ENCODE measurements at places on chromosomes 11 and 22.
A peak's percentile ranks its signal among the peaks of the same experiment; 100 is the strongest.

DNA sequence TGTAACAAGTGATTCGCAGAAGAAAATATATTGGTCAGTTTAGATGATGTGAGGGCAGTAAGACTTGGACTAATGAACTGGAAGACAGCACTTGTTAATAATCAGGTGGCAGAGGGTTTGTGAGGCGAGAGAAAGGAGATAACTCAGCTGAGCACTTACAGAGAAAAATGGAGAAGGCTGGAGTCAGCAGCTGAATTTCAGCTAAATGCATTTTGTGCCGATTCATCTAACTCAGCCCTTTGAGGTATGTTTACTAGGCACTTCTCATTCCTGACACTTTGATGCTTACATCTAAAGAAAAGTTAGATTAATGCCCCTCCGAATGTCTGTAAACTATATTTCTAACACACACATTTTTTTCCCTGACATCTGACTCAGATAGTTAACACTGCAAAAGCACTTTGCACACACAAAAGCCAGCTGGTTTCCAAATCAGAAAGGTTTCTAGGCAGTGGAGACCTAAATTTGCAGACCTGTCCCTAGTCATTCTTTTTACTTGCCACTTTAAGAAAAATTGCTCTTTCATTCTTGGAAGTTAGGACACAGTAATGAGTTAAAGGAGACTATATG is 859.5 kb upstream of the CCDC90B start:
- no peak for DNase-seq

- no peak for DNase-seq
These were observed 2.0 kb upstream of the PACSIN3 start for GRCh38 chr11:47188259-47188658.

DNA sequence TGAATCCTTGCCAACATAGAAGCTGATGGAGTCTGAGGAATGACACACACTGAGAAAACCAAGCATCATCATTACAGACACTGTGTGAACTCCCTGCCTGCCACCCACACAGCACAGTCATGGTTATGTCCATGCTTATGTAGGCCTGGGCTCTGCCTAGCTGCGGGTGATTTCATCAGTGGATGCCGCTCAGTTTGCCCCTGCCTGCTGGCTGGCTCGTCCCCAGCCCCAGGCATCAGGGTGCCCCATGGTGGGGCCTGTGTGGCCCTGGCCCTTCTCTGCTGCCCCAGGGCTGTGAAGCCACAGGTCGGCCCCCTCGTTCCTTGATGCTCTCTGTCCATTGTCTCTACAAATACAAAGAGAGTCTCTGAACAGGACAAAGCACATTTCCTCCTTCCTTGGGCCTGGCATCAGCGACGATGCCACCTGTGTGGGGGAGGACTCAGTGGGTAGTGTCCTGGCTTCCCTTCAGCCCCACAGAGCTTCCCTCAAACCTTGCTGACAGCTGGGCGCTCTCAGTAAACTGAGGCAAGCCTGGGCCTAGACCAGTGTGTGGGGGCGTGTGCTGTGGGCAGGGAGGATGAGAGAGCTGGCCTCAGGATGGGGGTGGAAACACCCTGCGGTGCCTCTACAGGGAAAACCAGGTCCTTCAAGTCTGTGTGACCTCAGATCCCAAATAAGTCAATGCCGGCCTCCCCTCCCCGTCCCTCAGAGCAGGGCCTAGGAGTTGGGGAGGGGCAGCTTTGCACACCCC is 20.0 kb upstream of the TUB start:
- DNase-seq: no peak

DNA sequence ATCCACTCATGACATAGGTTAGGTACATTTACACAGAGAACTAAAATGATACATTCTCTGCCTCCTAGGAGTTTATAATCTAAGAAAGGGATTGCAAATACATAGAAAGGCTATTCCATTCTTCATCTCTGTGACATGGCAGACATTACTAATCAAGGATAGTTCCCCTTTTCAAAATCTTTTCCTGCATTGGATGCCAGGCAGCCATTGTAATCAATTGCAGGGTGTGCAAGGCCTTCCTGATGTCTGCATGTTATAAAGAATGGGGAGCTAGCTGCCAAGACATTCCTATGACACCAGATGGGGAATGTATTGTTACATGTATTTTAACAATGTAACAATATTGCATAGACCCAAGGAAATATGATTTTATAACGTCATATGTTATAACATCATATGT is 82.0 kb downstream of the KIRREL3 start:
- DNase-seq: no peak

GRCh38 chr22:48507595-48508350 is 1319.9 kb downstream of the BRD1 start:
- DNase-seq: no peak

GRCh38 chr11:69504576-69505335 is 23.3 kb downstream of the LINC01488 start:
- no peak for DNase-seq

GRCh38 chr11:47340980-47341775 is 11.3 kb downstream of the MYBPC3 start:
- DNase-seq: peak; percentile 33

- no peak for DNase-seq
These were observed 95.9 kb downstream of the TIMP3 start for GRCh38 chr22:32897400-32897799.

GRCh38 chr22:37365950-37366349 is 61.3 kb downstream of the ELFN2 start:
- no peak for DNase-seq

DNA sequence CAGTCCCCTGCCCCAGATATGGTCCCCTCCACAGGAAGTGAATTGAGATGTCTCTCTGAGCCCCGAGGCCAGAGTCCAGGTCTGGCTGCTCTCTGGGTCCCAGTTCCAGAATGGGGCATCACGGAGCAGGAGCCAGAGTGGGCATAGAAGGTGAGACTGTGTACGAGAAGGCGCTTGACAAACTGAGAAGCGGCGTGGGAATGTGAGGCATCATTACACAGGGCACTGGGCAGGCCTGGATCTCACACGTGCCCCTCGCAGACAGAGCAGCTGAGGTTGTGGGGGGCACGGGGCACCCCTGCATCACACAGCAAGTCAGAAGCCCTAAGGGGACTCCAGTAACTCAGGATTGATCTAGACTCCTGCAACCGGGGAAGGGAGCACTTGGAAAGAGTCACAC is 9.2 kb downstream of the STARD10 start:
- no peak for DNase-seq

DNA sequence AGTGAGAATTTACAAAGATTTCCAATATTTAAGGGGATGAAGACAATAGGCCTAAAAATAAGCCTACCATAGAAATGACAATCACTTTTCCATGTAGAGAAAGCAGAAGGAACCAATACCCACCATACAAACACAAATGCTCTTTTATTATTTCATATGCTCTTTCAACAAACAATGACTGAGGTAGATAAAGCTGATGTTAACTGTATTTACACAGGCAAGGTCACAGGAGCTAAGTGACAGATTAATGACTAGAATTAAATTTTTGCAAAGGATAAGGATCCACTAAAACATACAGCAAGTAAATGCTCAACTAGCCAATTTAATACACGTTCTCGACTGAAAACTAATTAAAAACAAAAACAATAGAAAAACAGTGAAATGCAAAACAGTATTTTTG is 34.2 kb downstream of the PICALM start:
- DNase-seq: no peak

DNA sequence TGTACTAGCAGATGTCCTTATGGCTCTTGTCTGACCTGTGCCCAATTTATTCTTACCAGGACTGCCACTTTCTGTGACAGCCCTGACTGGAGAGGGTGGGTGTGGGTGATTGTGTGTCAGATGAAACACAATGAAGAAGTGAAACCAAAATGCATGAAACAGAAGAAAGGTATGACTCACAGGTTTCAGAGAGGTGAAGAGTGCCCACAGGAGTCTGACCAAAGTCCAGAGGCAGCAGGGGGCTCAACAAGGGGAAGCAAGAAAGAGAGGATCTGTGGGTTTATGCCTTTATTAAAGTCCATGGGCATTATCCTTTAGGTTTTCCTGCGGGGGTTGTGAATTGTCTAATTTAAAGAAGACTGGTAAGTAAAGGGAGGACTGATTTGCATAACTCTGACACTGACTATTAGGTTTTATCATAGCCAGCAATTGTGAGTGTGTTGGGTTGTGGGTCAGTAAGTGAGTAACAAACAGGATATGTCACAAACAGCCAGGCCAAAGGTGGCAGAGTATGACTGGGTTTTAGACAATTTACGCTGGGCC is 3.9 kb upstream of the OR4C6 start:
- no peak for DNase-seq

GRCh38 chr11:36399236-36399635 is 103.1 kb downstream of the PRR5L start:
- no peak for DNase-seq

DNA sequence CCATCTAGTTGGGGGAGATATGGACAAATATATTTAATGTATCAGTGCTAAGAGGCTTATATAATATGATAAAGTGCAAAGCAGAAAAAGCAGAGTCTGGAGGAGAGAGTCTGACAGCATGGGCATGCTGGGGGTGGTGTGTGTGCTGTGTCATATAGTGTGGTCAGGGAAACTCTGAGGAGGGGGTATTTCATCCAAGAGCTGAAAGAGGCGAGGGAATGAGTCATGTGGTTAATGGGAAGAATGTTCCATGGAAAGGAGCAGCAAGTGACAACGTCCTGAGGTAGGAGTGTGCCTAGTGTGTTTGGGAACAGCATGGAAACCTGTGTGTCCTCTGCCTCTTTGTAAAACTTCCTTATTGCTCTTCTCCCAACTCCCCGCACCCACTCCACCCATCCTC is 38.0 kb downstream of the EIF3F start:
- no peak for DNase-seq

- DNase-seq: no peak
These were observed 3.2 kb downstream of the LINC01488 start for GRCh38 chr11:69484427-69485259.
